CD4-positive, alpha-beta memory T cell (primary cell): ENCODE measurements at places on chromosomes 16 and 17.

DNA sequence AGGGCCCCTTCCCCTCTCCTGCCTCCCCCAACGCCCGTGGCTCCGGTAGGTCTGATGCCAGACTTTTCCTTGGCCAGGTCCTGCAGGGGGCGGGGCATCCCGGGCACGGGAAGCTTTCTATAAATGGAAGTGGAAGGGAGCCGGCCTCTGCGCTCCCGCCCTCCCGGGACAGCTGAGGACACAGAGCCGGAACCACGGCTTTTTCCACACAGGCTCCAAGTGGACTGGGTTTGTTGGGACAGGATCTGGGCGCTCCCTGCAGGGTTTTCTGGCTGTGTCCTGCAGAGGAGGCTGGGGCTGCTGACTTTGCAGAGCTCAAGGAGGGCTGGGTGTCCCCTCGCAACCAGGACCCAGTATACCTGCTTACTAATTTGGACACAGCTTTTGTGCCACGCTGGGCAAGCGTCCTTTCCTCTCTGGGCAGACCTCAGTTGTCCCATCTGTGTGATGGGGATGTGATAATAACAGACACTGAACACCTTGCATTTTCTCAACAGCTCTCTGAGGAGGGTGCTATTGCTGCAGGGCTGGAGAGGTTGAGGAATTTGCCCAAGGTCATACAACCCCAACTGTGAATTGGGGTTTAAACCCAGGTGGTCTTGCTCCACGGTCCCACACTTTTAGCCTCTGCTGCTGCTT, 1.8 kb downstream of the TNS4 start:
- no peak for DNase-seq

GRCh38 chr17:81843713-81844326, 9.0 kb upstream of the PPP1R27 start:
- no peak for DNase-seq

DNA sequence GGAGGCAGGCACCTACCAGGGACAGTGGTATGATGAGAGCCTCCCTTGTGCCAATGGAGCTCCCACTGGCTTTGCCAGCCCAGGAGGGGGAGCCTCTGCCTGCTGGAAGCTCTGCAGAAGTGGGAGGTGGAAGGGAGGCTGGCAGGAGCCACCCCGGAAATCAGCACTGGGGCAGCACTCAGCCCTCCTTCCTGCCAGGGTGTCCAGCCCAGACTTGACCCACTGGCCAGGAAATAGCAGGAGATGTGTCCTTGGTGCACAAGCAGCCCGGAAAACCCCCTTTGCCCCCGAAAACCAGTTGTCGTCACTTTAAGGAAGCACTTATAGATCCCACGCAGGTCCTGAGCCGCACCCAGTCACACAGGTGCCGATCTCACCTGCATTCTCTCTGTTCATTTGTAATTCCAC, 49.3 kb upstream of the CACNG4 start:
- DNase-seq = no peak

DNA sequence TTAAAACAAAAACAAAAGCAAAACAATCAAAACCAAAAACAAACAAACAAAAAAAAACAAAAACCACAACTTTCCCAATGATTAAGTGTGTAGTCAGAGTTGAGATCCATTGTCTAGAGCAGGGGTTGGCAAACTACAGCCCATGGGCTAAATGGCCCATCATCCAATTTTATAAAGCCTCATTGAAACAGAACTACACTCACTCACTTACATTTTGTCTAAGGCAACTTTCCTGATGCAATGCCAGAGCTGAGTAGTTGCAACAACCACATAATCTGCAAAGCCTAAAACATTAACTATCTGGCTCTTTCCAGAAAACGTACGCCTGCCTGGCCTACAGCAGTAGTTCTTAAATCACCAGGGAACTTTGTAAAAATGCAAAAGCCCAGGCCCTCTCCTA, 124.1 kb downstream of the SOX9 start:
- DNase-seq = no peak

DNA sequence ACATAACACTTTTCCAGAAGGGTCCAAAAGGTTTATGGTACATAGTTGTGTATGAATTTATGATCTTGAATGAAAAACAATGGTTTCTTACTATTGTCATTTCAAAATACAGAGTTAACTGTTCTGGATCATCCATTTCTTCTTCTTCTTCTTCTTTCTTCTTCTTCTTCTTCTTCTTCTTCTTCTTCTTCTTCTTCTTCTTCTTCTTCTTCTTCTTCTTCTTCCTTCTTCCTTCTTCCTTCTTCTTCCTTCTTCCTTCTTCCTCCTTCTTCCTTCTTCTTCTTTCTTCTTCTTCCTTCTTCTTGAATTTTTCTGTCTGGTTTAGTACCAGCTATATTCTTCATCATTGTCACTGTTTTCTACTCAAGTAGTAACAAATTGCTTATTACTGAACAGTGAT, 47.8 kb downstream of the TNRC6C start:
- no peak for DNase-seq

- DNase-seq = no peak
Measured at GRCh38 chr16:46763147-46763546, 15.0 kb upstream of the MYLK3 start.

- no peak for DNase-seq
Measured at GRCh38 chr16:4339909-4340308, 11.2 kb downstream of the PAM16 start.

GRCh38 chr17:48960834-48961515, 7.4 kb downstream of the GIP start:
- no peak for DNase-seq

- no peak for DNase-seq
Measured at GRCh38 chr17:82330322-82331239, 3.0 kb downstream of the SECTM1 start.

DNA sequence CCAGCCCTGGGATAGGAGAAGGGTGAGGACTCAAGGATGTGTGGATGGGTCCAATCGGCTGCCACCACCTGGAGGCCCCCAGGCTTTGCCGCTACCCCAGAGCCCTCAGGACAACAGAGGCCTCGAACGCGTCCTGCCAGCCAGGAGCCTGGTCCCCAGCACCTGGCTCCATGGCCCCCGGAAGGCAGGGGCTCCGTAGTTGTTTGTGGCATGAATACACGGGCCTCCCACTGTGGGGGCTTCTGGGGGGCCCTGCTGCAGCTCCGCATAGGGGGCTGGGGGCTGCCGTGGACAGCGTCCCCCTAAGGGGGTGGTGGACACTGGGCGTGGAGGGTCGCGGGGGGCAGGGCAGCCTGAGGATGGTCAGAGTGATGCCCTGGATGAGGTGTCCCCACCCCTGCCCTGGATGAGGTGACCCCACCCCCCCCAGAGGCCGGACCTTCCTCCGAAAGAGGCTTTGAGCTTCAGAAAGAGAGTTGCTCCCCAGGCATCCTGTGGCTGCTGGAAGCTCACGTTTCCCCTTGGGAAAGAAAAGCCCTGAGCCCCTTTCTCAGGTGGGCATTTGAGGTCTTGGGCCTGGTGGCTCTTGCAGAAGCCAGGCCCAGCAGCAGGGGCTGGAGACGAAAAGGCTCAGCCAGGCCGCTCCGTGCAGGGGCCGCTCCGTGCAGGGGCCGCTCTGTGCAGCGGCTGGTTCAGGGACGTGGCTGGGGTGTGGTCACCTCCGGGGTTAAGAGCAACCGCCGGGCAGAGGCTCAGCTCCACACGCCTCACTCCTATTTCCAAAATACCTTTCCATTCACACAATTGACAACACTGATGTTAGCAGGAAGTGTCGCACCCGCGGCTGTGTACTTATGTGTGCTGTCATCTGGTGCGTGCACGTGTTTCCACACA, 40.3 kb upstream of the GNG13 start:
- no peak for DNase-seq

DNA sequence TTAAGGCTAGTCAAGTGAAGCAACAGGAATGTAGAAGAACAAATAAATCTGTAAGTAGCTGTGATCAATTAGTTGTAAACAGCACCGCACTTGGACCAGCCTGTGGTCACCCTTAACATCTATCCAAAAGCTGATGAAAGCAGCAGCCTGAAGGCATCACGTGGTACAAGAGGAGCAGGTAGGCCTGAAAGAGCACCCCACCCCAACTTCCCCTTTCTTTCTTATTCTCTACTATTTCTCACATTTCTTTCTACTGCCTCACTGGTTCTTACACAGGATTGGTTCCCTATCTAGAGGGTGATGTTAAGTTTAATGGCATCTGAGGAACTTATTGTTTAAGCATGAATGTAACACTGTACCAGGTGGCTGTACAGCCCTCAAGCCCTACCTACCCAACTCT, 42.6 kb upstream of the CLEC18B start:
- no peak for DNase-seq

GRCh38 chr16:31459687-31460581, 633 bp downstream of the ARMC5 start:
- DNase-seq = peak; percentile 100

GRCh38 chr16:15880434-15881308, 7.7 kb downstream of the CEP20 start:
- DNase-seq = no peak

DNA sequence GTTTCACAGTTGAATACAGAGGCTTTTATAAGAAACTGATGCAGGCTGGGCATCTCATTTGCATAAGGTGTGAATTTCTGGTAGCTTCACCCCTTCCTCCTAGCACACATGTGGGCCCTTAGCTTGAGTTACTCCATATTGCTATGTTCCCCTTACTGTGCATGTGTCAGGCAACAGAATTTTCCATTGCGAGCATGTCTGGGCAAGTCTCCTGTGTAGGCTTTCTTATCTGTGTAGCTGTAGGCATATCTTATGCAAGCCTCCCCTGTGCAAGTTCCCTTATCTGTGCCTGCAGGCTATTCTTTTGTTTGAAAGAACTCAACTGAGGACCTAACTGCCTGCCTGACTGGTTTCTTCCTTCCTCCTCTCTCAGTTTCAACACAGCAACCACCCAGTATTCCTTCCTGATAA, 597.4 kb upstream of the CDH5 start:
- no peak for DNase-seq

DNA sequence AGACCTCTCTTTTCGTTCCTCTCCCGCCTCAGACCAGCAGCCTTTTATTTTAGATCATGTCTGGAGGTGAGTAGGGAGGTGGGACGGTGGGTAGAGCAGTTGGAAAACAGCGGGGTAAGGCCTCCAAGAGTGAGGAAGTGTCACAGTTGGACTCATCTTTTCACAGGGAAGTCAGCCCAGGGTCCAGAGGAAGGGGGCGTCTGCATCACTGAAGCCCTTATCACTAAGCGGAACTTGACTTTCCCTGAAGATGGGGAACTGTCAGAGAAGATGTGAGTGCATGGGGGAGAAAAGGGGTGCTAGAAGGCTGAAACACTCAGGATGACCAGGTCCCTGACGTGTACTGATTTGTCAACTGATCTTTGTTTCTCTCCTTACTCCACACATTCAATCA, 461 bp downstream of the LRRC46 start:
- DNase-seq = no peak

DNA sequence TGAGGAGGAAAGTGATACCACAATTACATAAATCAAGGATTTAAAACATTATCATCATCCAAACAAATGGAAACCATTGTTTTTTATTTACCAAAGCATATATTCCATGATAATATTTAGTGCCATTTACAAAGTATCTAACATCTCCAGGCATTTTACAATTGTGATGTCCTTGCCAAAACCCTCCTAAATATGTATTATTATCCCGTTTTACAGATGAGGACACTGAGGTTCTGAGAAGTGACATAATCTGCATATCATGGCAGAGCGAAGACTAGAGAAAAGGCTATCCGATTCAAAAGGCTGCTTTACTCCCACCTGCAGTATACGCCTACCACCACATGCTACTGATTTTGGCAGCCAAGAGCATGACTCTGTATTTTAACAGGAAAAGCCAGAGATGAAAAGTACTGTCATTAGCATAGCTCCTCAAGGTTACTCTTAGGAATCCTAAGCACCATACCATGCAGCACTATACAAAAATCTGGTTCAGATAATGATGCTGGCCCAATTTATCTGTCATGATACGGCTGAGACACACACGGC, 301.4 kb downstream of the CA10 start:
- no peak for DNase-seq

DNA sequence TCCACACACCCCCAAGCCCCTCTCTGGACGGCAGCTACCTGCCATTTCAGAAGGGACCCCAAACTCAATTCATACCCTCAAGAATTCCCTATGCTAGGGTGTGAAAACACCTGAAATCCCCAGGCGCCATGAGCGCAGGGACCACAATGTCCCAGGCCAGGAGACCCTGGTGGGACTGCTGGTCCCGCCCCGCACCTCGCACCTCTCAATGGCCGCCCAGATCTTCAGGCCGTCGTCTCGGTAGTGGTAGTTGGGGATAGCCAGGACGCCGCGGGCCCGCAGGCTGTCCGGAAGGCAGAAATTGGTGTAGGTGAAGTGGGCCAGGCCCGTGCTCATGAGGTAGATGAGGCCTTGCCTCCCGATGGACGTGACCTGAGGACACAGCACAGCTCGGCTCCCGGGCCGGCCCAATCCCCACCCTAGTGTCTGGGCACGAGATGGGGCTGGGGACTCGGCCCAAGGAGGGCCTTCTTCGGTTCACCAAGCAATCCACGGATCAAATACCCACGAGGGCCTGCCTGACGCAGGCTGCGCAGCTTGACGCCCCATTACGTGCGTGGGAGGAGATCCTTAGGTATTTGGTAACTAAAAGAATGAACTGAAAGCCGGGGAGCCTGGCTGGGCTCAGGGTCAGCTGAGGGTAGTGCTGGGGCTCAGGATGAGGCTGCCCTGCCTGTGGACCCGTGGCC, 9.2 kb downstream of the ALOXE3 start:
- no peak for DNase-seq
